PC-9 (cell line): ENCODE measurements at places on chromosomes 5 and 9. TPM values are rescaled to one million over a fixed set of nuclear protein-coding genes. Genes with fewer than 3 reads are reported as not detected.

The MRPS30 gene
- 101 and 106 TPM in 2 replicates for total RNA-seq

The FOXD1 gene
- 4.0 and 4.1 TPM in 2 replicates for total RNA-seq

The PCDHA12 gene
- total RNA-seq = not detected in 2 replicates

The PDE6A gene
- total RNA-seq = 0.35 and 0.50 TPM in 2 replicates

DNA sequence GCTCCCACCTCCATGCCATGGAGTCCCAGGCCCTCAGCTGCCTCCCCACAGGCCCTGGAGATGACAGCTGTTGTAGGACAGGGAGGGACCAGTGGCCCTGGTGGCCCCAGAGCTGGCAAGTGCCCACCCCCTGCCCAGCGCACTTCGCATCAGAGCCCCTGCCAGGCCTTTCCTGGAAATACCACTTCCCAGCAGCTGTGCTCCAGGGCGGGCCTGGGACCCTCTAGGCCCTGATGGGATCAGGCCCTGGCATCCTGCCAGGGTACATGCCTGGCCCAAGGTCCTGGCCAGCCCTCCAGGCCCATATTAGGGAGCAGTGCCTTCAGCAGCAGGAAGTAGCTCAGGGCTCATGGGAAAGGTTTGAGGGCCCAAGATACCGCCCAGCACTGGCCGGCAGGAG lies 2.5 kb downstream of the KCNT1 start:
- H3K27ac ChIP-seq = no peak overlapping the region
- no peak for DNase-seq
- peaks cover 93% of the 10 kb centered on the region for H3K27me3 ChIP-seq
- H3K4me3 ChIP-seq = no peak overlapping the region

- no peaks in the 10 kb centered on the region for H3K4me1 ChIP-seq
- no peak overlapping the region for H3K4me3 ChIP-seq
- no peaks in the 10 kb centered on the region for H3K27me3 ChIP-seq
- DNase-seq = no peak
- H3K27ac ChIP-seq = no peak overlapping the region
Measured at GRCh38 chr5:164353155-164353554, 847.7 kb downstream of the MAT2B start.

DNA sequence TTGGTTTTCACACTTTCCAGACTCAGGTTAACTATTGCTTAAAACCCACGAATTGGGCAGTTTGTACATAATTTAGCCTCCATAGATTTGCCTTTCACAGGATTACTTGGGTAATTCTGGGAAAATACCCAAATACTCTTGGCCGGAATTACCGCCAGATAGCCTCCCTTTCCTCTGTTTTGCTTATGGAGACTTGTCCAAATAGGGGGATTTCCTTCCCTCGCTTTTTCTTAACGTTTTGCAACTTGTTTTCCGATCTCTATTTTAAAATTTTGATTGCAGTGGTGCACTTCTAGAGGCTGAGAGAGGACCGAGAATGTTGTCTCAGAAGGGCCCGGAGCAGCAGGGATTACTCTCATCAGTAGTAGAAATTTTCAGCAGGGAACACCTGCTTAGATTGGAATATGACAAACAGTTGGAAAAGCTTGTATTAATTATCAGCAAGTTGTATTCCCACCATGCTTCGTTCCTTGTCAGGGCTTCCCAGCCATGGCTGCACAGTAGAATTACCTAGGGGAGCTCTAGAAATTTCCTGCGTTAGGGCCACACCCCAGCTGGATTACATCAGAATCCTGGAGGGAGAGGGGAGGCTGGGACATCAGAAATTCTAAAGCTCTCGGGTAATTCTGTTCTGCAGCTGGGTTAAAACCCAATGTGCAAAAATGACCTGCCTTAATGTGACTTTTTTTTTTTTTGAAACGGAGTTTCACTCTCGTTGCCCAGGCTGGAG lies 329.1 kb downstream of the SH3GL2 start:
- H3K4me1 ChIP-seq = no peaks in the 10 kb centered on the region
- no peak overlapping the region for H3K27ac ChIP-seq
- DNase-seq = no peak

GRCh38 chr9:78567693-78568092 lies 270.8 kb downstream of the PSAT1 start:
- no peaks in the 10 kb centered on the region for H3K36me3 ChIP-seq
- no peak overlapping the region for H3K27ac ChIP-seq
- no peak overlapping the region for H3K4me3 ChIP-seq
- DNase-seq = no peak

DNA sequence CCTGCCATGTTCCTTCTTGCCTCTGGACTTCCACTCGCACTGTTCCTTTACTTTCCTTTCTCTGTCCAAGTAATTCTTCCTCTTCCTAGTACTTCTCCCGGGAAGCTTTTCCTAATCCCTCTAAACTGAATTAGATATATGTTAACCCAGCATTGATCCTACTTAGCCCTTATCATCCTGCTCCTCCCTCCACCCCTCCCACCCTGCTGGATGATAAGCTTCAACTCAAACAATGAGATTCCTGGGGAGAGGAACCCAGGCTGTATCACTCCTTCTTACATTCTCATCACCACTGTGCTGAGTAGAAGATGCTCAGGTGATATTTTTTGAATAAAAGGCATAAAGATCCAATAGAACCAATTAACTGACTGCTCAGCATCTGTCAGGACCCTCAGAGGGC lies 45.7 kb downstream of the CDK5RAP2 start:
- H3K27me3 ChIP-seq = no peaks in the 10 kb centered on the region
- peaks cover 15% of the 10 kb centered on the region for H3K4me1 ChIP-seq
- H3K27ac ChIP-seq = no peak overlapping the region
- no peak for DNase-seq
- no peak overlapping the region for H3K4me3 ChIP-seq

- H3K4me1 ChIP-seq = no peaks in the 10 kb centered on the region
- no peak for DNase-seq
- no peak overlapping the region for H3K27ac ChIP-seq
- H3K27me3 ChIP-seq = no peaks in the 10 kb centered on the region
Measured at GRCh38 chr9:15785584-15785983, 232.7 kb downstream of the CCDC171 start.

GRCh38 chr5:115577329-115577728 lies 24.9 kb downstream of the TICAM2 start:
- H3K4me1 ChIP-seq = peaks cover 13% of the 10 kb centered on the region
- no peaks in the 10 kb centered on the region for H3K27me3 ChIP-seq
- no peaks in the 10 kb centered on the region for H3K36me3 ChIP-seq
- no peak overlapping the region for H3K4me3 ChIP-seq
- no peak for DNase-seq
- H3K27ac ChIP-seq = no peak overlapping the region

DNA sequence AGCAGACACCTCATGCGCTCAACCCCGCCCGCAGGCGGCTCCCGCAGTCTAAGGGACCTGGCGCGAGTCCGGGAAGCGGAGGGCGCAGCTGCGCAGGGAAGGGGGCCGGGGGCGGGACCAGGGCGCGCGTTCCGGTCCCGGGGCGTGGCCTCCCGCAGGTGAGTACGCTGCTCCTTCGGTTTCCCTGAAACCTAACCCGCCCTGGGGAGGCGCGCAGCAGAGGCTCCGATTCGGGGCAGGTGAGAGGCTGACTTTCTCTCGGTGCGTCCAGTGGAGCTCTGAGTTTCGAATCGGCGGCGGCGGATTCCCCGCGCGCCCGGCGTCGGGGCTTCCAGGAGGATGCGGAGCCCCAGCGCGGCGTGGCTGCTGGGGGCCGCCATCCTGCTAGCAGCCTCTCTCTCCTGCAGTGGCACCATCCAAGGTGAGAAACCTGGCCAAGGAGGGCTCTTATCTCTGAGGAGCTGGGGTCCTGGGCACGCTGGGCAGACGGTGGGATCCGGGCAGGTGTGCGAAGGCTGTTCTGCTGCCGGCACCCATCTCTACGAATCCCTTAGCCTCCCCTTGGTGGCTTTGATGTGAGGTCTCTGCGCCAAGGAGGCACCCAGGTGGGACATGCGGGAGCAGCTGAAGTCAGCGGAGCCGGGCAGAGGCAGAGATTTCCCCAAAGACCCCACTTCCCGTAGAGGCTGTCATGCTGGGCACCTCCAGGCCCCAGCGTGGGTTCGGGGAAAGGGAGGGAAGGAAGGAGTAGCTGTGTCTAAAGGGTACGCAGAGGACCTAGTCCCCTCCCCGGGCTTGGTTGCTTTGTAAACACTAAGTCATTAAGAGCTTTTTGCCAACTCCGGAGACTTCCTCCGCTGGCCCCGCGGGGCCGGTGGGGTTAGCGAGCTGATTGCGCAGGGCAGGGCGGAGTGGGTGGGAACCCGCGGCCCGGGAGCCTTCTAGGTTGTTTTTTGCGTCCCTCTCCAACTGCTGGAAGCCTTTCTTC lies at the start of gene F2RL1:
Gene F2RL1, plus strand, starts transcription at position 187 of the 988 bp plus-strand sequence. Its CDS starts 153 bp downstream, at position 340.
- H3K27me3 ChIP-seq = no peaks in the 10 kb centered on the region
- peak within 1 kb of the TSS; percentile 91 for H3K27ac ChIP-seq
- 0 out of 2 replicates have a peak, but pooled peaks cover 4% of the 10 kb centered on the region for H3K36me3 ChIP-seq
- peak; percentile 94 for DNase-seq

DNA sequence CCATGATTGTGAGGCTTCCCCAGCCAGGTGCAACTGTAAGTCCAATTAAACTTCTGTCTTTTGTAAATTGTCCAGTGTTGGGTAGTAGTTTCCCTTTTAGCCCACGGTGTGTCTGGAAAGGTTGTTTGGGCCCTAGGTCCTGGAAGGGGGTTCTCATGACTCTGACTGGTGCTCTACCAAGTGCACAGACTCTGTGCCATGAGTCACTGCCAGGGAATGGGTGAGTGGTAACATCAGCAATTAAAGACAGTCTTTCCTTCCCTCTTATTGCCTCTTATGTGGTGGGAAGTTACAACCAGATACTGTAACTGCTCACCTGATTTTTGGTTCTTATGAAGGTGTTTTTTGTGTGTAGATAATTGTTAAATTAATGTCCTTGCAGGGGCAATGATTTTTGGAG lies 141.2 kb downstream of the PRDM9 start:
- no peaks in the 10 kb centered on the region for H3K27me3 ChIP-seq
- no peak overlapping the region for H3K4me3 ChIP-seq
- H3K27ac ChIP-seq = no peak overlapping the region
- H3K4me1 ChIP-seq = no peaks in the 10 kb centered on the region

DNA sequence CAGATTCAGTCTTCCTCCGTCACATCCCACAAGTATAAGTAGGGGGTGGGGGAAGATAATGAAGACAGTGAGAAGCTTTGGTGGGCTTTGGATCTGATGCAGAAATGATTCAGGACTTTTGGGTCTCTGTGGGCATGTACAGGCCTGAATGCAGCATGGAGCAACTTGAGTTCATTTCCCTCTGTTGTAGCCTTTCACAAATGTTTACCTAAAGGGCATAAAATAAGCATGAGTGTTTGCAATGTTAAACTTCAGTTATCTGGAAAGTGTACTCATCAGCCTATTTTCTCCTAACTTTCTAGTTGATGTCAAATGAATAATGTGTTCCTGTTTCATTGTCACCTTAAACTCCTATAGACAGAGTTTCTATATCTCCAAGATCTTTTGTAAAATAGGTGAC lies 39.3 kb downstream of the GARNL3 start:
- no peak overlapping the region for H3K4me3 ChIP-seq
- H3K27me3 ChIP-seq = no peaks in the 10 kb centered on the region

GRCh38 chr5:128870373-128870772 lies 94.9 kb upstream of the SLC27A6 start:
- H3K27ac ChIP-seq = no peak overlapping the region
- H3K4me3 ChIP-seq = no peak overlapping the region

DNA sequence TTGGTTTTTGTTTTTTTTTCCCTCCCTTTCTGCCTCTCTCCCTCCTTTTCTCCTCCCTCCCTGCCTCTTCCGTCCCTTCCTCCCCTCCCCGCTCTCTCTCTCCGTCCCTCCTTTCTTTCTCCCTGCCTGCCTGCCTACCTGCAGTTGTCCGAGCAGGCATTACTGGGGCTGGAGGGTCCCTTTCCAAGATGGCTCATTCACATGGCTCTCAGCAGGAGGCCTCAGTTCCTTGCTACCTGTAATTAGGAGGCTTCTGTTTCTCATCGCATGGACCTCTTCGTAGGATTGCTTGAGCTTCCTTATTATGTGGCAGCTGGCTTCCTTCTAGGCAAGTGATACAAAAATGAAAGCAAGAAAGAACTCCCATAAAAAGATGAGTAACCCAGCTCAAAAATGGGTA lies 8.0 kb downstream of the RGS3 start:
- DNase-seq = no peak
- H3K4me1 ChIP-seq = no peaks in the 10 kb centered on the region
- H3K4me3 ChIP-seq = no peak overlapping the region
- H3K27ac ChIP-seq = no peak overlapping the region
- H3K27me3 ChIP-seq = no peaks in the 10 kb centered on the region

DNA sequence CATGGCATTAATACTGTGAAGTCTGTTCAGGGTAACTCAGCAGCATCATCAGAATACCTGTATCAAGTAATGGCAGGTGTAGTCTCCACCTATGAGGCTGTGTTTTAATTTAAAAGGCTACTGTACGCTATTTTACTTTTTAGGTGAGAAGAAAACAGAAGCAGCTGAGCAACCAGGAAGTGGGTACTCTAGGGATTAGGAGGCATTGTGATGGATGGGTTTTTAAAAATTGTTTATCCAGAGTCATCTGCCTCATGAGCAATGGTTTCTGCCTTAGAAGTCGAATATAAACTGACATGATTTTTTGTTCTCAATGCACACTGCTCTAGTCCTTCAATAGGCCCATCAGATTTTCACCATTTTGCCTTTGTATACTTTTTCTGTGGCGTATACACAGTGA lies 42.6 kb downstream of the PSIP1 start:
- H3K27ac ChIP-seq = no peak overlapping the region
- H3K36me3 ChIP-seq = no peaks in the 10 kb centered on the region; the same call in 1 of the 2 replicates
- H3K4me3 ChIP-seq = no peak overlapping the region
- DNase-seq = no peak

DNA sequence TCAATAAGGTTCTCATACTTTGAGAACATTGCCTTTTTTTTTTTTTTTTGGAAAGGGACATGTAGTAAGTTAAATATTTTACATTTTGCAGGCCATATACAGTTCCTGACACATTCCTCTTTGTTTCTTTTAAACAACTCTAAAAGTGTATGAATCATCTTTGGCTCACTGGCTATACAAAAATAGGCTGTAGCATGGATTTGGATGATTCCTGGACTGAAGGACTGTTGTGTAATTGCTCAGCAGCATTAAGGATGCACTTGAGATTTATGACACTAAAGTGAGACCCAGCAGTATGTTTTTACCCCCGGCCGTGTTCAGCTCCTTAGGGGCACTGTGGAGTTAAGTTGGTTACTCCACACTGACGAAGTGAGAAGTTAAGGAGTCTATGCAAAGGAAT lies 41.3 kb downstream of the VPS13A start:
- H3K27me3 ChIP-seq = no peaks in the 10 kb centered on the region
- DNase-seq = no peak
- H3K4me1 ChIP-seq = no peaks in the 10 kb centered on the region
- H3K27ac ChIP-seq = no peak overlapping the region
- H3K36me3 ChIP-seq = peaks cover 6% of the 10 kb centered on the region; the same call in 1 of the 2 replicates

- peaks cover 36% of the 10 kb centered on the region for H3K36me3 ChIP-seq
- no peak overlapping the region for H3K27ac ChIP-seq
- peaks cover 16% of the 10 kb centered on the region for H3K4me1 ChIP-seq
- H3K4me3 ChIP-seq = no peak overlapping the region
Measured at GRCh38 chr5:148391422-148391821, 7.7 kb downstream of the FBXO38 start.

- no peak for DNase-seq
- no peaks in the 10 kb centered on the region for H3K27me3 ChIP-seq
- no peaks in the 10 kb centered on the region for H3K4me1 ChIP-seq
- H3K36me3 ChIP-seq = no peaks in the 10 kb centered on the region
- H3K4me3 ChIP-seq = no peak overlapping the region
Measured at GRCh38 chr5:170917113-170917512, 55.3 kb downstream of the RANBP17 start.
